Heart right ventricle (tissue), 16 donors: ENCODE measurements at places on chromosomes 5 and 9.

DNA sequence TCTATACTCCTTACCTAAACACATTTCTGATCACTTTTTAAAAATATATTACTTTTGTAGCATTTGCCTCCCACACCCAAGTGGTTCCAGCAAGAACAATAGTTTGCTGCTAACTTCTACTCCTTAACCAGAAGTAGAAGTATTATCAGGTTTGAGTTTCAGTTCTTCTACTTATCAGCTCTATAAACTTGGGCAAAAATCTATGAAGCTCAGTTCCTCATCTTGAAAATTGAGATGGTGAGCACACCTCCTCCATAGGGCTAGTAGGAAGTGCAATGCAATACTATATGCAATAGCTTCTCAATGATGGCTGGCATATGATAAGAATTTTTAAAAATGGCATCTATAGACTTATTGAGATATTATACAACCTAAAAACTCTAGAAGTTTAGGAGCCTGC lies 283.7 kb downstream of the TLR4 start:
- no peak overlapping the region for H3K4me3 ChIP-seq
- no peaks in the 10 kb centered on the region for H3K27me3 ChIP-seq
- no peaks in the 10 kb centered on the region for H3K36me3 ChIP-seq
- DNase-seq, result no peak
- no peaks in the 10 kb centered on the region for H3K4me1 ChIP-seq

- H3K27ac ChIP-seq, result no peak overlapping the region
- no peaks in the 10 kb centered on the region for H3K36me3 ChIP-seq
- no peaks in the 10 kb centered on the region for H3K4me1 ChIP-seq
- H3K27me3 ChIP-seq, result no peaks in the 10 kb centered on the region
- no peak overlapping the region for H3K4me3 ChIP-seq
- DNase-seq, result no peak
These were observed 120.8 kb upstream of the SLC27A6 start for GRCh38 chr5:128844354-128844923.

- no peaks in the 10 kb centered on the region for H3K27me3 ChIP-seq
- peak overlapping the region; percentile 87 for H3K27ac ChIP-seq
- H3K36me3 ChIP-seq, result no peaks in the 10 kb centered on the region
These were observed 12.7 kb downstream of the ABLIM3 start for GRCh38 chr5:149153751-149154610.

- peak overlapping the region; percentile 3 for H3K27ac ChIP-seq
- no peaks in the 10 kb centered on the region for H3K27me3 ChIP-seq
- H3K4me3 ChIP-seq, result no peak overlapping the region
These were observed 29.6 kb downstream of the MAML1 start for GRCh38 chr5:179762079-179762780.

DNA sequence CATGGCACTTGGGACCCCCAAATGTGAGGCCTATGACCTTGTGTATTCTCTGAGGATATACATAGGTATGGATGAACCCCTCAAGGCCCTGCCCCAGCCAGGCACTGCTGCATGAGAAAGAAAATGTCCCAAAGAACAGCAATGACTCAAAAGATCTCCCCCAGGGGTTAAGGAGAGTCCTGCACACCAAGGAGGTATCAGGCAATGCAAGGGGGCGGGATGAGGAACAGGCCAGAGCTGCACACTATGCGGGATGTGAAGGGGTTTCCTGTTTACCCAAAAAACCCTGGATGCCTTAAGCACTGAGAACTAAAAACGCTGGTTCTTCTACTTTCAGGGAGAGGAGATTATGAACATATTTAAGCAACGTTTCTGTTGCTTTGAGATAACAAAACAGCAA lies 3.4 kb downstream of the RAPGEF1 start:
- H3K27ac ChIP-seq, result peak overlapping the region; percentile 90
- no peak for DNase-seq
- peaks cover 82% of the 10 kb centered on the region for H3K4me1 ChIP-seq
- no peaks in the 10 kb centered on the region for H3K36me3 ChIP-seq
- no peak overlapping the region for H3K4me3 ChIP-seq
- no peaks in the 10 kb centered on the region for H3K27me3 ChIP-seq

- no peak overlapping the region for H3K4me3 ChIP-seq
- peaks cover 2% of the 10 kb centered on the region for H3K27me3 ChIP-seq
- no peak for DNase-seq
- H3K27ac ChIP-seq, result no peak overlapping the region
These were observed 21.4 kb downstream of the OR2V1 start for GRCh38 chr5:181109489-181110013.

GRCh38 chr9:91285729-91286353 lies 75.9 kb downstream of the AUH start:
- no peaks in the 10 kb centered on the region for H3K27me3 ChIP-seq
- no peaks in the 10 kb centered on the region for H3K36me3 ChIP-seq
- no peak overlapping the region for H3K27ac ChIP-seq
- no peak for DNase-seq
- H3K4me1 ChIP-seq, result peaks cover 3% of the 10 kb centered on the region
- H3K4me3 ChIP-seq, result no peak overlapping the region

- no peak for DNase-seq
- H3K27me3 ChIP-seq, result peaks cover 44% of the 10 kb centered on the region
- no peak overlapping the region for H3K4me3 ChIP-seq
- H3K27ac ChIP-seq, result no peak overlapping the region
These were observed 81.1 kb downstream of the EGFLAM start for GRCh38 chr5:38339446-38339845.

DNA sequence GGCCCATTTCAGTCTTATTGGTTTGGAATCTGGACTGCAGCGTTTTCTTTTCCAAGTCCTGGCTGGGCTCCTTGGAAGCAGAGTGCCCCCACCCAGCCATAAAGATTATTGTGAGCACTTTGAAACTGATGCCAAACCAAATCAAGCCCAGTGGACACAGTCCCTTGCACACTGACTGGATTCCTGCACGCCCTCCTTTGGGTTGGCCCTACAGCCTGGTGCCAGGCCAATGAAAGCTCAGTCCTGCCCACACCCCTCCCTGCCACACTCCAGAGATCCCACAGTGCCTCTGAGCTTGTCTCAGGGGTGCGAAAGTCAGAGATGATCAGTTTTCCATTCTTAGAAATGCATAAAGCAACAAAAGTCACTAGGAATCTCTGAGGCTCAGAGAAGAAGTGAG lies 181.9 kb downstream of the CETN3 start:
- H3K36me3 ChIP-seq, result no peaks in the 10 kb centered on the region
- no peaks in the 10 kb centered on the region for H3K4me1 ChIP-seq
- H3K27me3 ChIP-seq, result no peaks in the 10 kb centered on the region
- no peak overlapping the region for H3K4me3 ChIP-seq
- H3K27ac ChIP-seq, result no peak overlapping the region

DNA sequence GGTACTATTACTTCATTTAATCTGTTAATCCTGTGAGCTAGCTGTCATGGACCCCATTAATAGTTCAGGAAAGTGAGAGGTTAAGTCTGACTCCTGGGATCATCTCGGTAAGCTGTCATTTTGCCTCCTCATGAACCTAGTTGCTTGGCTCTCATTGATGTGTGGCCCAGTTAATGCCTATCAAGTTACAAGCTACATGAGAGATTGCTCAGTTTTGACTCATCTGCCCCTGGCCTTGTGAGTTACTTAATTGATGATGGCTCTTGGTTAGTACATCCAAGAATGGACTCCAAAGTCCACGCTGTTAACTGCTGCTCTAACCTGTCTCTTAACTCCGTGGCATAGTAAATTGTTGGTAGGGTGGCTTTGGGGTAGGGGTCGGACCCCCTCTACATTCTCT lies 23.9 kb downstream of the LARP1 start:
- H3K4me3 ChIP-seq, result no peak overlapping the region
- DNase-seq, result no peak
- no peak overlapping the region for H3K27ac ChIP-seq
- no peaks in the 10 kb centered on the region for H3K27me3 ChIP-seq
- H3K4me1 ChIP-seq, result peaks cover 96% of the 10 kb centered on the region

GRCh38 chr5:114390431-114390830 lies 28.6 kb downstream of the KCNN2 start:
- no peak overlapping the region for H3K27ac ChIP-seq
- no peak overlapping the region for H3K4me3 ChIP-seq
- no peaks in the 10 kb centered on the region for H3K27me3 ChIP-seq
- H3K4me1 ChIP-seq, result peaks cover 5% of the 10 kb centered on the region

DNA sequence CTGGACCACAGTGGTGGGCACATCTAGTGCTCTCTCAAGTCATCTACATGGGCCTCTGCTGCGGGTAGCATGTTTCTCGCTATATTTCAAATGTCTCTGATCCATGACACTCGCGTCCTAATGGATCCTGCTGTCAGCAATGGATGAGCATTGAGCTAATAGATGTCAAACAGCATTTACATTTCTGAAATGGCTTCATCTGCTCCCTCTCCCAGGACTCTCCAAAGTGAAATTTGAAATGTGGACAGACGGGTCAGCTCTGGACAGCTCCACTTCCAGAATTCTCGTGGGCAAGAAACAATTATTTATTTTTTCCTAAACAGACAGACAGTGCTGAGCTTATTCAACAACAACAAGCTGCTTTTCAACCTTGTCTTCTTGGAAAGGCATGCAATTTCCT lies 58.1 kb downstream of the FSTL4 start:
- H3K4me3 ChIP-seq, result no peak overlapping the region
- no peak overlapping the region for H3K27ac ChIP-seq
- H3K27me3 ChIP-seq, result peaks cover 43% of the 10 kb centered on the region
- no peak for DNase-seq
- H3K36me3 ChIP-seq, result no peaks in the 10 kb centered on the region
- no peaks in the 10 kb centered on the region for H3K4me1 ChIP-seq

DNA sequence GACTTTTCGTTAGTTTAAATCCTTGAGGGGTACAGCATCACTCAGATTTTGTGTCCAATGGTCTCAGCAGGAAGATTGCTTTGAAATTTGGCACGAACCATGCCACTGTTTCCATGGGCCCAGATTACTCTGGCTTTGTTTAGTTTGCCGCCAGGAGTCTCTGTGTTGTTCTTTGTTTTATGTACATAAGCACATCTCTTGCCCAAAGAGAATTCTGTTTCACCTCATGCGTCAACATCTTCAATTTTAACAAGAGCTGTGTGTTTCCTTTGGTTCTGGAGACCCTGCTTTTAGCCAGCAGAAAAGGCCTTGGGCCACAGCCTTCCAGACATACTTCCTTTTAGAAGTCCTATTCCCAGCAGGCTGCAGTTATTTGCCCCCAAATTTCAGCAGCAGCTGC lies 62.4 kb downstream of the TNPO1 start:
- no peak for DNase-seq
- peaks cover 100% of the 10 kb centered on the region for H3K36me3 ChIP-seq
- H3K27ac ChIP-seq, result no peak overlapping the region
- no peaks in the 10 kb centered on the region for H3K4me1 ChIP-seq
- H3K27me3 ChIP-seq, result no peaks in the 10 kb centered on the region
- H3K4me3 ChIP-seq, result no peak overlapping the region

DNA sequence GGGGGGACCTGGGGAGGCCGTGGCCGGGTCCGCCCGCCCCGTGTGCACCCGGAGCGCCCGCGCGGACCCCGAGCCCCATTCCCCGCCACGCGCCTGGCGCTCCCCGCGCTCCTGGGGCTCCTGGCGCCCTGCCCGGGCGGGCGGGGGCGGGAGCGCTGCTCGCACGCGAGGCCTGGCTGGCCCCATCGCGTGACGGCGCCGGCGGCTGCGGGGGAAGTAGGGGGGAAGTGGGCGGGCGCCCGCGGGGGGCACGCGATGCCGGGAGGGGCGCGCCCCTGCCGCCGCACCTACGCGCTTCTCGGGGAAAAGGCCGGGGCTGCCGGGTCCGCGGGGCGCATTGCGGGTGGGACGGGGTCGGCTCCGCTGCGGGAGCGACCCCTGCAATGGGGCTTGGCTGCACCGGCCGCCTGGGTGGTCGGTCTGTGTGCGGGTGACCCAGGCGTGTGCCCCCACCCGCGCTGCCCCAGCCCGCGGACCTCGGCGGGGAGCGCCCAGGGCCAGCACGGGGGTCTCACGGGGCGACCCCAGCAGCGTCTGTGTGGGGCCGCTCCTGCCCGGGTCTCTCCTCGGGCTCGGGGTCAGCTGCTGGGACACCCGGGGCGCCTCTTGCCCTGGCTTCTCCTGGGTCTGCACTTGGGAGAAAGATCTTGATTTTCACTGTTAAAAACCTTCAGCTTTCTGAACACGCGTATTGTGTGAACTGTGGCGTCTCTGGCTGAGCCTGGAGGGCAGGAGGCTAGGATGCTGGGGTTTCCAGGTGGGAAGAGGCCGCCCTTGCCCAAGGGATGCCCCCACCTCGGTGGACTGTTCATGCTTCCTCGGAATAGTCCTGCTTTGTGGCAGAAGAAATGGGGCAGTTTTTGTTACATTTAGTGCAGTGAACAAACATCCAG lies 52.4 kb downstream of the AHRR start:
- peak; percentile 47 for DNase-seq
- H3K36me3 ChIP-seq, result no peaks in the 10 kb centered on the region
- H3K4me1 ChIP-seq, result peaks cover 6% of the 10 kb centered on the region
- H3K4me3 ChIP-seq, result peak overlapping the region; percentile 33
- H3K27ac ChIP-seq, result no peak overlapping the region
- H3K27me3 ChIP-seq, result peaks cover 26% of the 10 kb centered on the region

GRCh38 chr5:96487859-96488258 lies 54.8 kb upstream of the PCSK1 start:
- H3K36me3 ChIP-seq, result no peaks in the 10 kb centered on the region
- H3K4me3 ChIP-seq, result no peak overlapping the region
- no peaks in the 10 kb centered on the region for H3K4me1 ChIP-seq
- no peak for DNase-seq

DNA sequence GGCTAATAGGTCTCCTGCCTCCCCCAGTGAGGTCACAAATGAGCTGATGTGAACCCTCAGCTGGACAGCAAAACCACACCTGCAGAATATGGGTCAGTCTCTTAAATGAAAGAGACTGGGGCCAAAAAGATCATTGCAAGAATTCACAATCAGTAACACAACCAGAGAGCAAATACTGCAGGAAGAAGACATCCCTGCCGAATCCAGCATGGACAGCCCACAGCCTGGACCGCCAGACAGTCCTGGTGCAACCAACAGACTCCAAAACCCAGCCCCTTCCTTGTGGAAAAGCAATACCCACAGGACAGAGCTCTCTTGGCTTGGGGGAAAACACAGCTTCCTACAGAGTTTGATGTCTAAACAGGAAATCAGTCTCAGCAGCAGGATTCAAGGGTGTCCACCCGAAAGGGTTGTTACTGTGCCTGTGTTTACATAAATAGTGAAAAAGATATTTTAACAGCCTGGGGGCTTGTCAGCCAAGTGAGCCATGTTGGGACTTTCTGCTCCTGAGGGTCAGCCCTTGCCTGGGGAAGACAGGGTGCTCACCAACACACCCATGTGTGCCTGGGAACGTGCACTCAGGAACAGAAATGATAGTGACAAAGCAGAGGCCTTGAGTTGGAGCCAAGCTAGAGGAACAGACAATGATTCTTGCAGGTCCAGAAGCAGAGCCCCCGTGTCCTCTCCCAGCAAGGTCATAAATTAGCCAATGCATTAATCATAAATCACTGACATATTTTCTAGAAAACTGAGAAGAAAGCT lies 106.2 kb downstream of the SEMA5A start:
- no peaks in the 10 kb centered on the region for H3K36me3 ChIP-seq
- H3K27me3 ChIP-seq, result no peaks in the 10 kb centered on the region
- no peak for DNase-seq
- no peak overlapping the region for H3K4me3 ChIP-seq
- H3K27ac ChIP-seq, result no peak overlapping the region
